ENCODE measurements at places on chromosomes 6 and 20. TPM values are rescaled to one million over a fixed set of nuclear protein-coding genes. Genes with fewer than 3 reads are reported as not detected.

GRCh38 chr6:129661536-129662405, 48.2 kb downstream of the ARHGAP18 start:
- DNase-seq = no peak
- peak overlapping the region; percentile 18 for H3K27ac ChIP-seq
- H3K4me1 ChIP-seq = peaks cover 56% of the 10 kb centered on the region
- H3K4me3 ChIP-seq = no peak overlapping the region
- no peaks in the 10 kb centered on the region for H3K27me3 ChIP-seq

GRCh38 chr6:90021711-90022110, 127.4 kb downstream of the GJA10 start:
- no peak overlapping the region for H3K27ac ChIP-seq
- H3K4me3 ChIP-seq = no peak overlapping the region
- DNase-seq = no peak
- no peaks in the 10 kb centered on the region for H3K36me3 ChIP-seq
- H3K27me3 ChIP-seq = no peaks in the 10 kb centered on the region

DNA sequence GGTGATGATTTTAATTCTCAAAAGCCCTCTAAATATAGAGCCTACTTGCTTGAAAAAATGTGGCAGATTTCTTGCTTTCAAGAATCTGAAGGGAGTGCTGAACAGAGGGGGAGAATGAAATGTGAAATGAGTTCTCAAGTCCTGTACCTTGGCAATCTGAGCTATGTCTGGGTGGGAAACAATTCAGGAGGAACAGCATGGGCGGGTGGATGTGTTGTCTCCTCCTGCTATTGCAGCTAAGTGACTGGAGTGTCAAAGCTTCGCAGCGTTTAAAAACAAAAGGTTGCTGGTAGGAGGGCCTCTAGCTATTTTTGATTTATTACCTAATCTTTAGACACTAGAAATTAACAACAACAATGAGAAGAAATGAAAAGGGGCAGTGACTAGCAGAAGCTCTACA, 102.5 kb upstream of the ARG1 start:
- no peaks in the 10 kb centered on the region for H3K36me3 ChIP-seq
- no peak for DNase-seq
- no peak overlapping the region for H3K4me3 ChIP-seq
- no peak overlapping the region for H3K27ac ChIP-seq
- no peaks in the 10 kb centered on the region for H3K4me1 ChIP-seq
- no peaks in the 10 kb centered on the region for H3K27me3 ChIP-seq

GRCh38 chr20:9503526-9504245, 10.7 kb upstream of the LAMP5 start:
- H3K4me1 ChIP-seq = peaks cover 17% of the 10 kb centered on the region
- no peak overlapping the region for H3K27ac ChIP-seq
- no peak overlapping the region for H3K4me3 ChIP-seq
- H3K27me3 ChIP-seq = peaks cover 39% of the 10 kb centered on the region

GRCh38 chr6:164749221-164750064, 560.0 kb downstream of the C6orf118 start:
- H3K4me3 ChIP-seq = no peak overlapping the region
- H3K4me1 ChIP-seq = no peaks in the 10 kb centered on the region
- H3K27me3 ChIP-seq = no peaks in the 10 kb centered on the region
- DNase-seq = no peak
- H3K36me3 ChIP-seq = no peaks in the 10 kb centered on the region
- H3K27ac ChIP-seq = no peak overlapping the region

GRCh38 chr6:141260627-141261015, 872.1 kb upstream of the GJE1 start:
- no peak overlapping the region for H3K27ac ChIP-seq
- H3K4me3 ChIP-seq = no peak overlapping the region
- H3K27me3 ChIP-seq = no peaks in the 10 kb centered on the region
- H3K4me1 ChIP-seq = no peaks in the 10 kb centered on the region

The MEI4 gene
- total RNA-seq = not detected

The BPIFB2 gene
- total RNA-seq = 0.21 TPM

The ALDH8A1 gene
- 0.86 TPM for total RNA-seq
